ENCODE measurements at places on chromosomes 1 and 21.
A peak's percentile ranks its signal among the peaks of the same experiment; 100 is the strongest.

- DNase-seq, result no peak
Observed at GRCh38 chr1:71828431-71829012, 453.8 kb downstream of the NEGR1 start.

DNA sequence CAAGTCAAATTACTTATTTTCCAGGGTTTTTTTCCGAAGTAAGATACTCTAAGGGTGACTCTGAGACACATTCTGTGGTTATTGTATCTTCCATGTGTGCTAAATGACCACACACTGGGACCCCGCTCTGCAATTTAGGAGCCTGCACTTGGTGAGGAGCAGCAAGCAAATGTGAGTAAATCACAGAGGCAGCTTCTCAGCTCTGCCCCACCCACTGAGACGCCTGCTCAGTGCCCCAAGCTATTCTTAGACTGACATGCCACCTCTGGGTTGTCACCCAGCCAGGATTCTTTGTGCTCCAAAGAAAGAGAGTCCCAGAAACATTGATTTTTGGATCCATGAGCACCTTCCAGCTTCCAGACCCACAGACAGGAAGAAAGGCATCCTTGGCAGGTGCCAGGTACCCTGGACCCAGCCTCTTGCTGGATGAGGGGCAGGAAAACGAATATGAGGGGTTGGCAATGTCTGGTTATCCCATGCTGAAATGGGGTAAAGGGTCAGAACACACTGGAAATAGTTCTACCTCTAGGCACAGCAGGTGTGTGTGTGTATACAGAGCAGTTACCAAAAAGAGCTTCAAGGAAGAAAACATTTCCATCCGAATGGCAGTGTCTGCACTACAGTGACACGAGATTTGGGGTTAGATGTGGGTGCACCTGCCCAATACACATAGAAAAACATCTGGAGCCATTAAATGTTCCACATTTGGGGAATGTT is 41.2 kb downstream of the TNR start:
- DNase-seq, result no peak

DNA sequence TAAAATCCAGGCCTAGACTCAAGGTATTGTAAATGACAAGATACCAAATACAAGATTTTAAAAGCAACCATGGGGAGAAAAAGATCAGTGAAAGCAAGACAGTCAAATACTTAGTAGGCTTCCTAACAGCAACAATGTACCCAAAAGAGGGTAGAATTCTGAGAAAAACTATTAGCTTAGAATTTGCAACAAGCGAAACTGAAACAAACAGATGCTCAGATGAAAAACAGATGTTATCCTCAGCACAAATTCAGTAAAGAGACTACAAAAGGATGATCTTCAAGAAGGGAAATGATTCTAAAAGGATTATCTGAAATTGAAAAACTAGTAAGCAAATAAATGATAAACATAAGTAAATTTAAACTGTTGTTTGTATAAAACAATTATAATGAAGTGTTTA is 40.0 kb downstream of the PDC start:
- peak; percentile 57 for DNase-seq

GRCh38 chr1:94726981-94727685 is 93.0 kb upstream of the SLC44A3 start:
- DNase-seq, result no peak

GRCh38 chr1:226403201-226404034 is 4.5 kb downstream of the PARP1 start:
- DNase-seq, result peak; percentile 86

- no peak for DNase-seq
Observed at GRCh38 chr1:223815865-223816264, 29.9 kb downstream of the TP53BP2 start.
